Suppressor macrophage (primary cell): ENCODE measurements at places on chromosomes 11 and 22.

- DNase-seq = no peak
Measured at GRCh38 chr22:39176714-39177455, 24.4 kb upstream of the CBX7 start.

- DNase-seq = no peak
Measured at GRCh38 chr22:46578824-46579561, 41.2 kb upstream of the GRAMD4 start.

DNA sequence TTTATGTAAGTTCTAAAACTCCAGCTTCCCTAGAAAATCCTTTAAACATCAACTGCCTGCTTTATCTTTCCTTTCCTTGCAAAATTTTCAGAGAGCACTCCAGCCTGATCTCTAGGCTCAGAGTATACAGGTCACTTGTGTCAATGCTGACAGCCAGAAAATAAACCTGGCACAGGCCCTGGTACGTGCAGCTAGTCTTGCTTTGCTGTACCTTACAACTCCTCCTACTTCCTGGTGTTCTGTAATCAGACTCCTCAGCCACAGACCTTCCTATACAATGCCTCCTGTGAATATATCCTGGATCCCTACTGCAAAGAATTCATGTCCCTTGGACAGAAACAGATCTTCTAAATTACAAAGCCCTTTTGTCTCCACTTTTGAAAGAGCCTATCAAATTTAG lies 24.2 kb upstream of the TMEM123 start:
- no peak for DNase-seq

DNA sequence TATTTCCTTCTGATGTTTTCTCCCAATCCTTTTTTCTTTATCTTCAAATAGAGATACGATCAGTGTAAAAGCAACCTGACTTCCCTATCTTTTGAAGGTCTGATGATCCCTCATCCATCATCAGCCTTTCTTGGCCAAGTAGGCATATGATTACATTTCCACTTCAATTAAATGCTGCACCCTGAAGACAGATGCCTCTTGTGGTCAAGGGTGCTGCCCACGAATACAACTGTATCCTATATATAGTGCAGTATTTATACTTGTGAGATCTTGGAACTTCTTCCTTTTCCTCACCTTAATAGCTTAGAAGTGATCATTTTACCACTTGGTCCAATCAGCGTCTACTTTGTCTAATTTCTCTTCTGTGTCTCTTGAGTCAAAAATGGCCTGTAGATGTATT lies 9.3 kb upstream of the ZNRF3 start:
- no peak for DNase-seq

DNA sequence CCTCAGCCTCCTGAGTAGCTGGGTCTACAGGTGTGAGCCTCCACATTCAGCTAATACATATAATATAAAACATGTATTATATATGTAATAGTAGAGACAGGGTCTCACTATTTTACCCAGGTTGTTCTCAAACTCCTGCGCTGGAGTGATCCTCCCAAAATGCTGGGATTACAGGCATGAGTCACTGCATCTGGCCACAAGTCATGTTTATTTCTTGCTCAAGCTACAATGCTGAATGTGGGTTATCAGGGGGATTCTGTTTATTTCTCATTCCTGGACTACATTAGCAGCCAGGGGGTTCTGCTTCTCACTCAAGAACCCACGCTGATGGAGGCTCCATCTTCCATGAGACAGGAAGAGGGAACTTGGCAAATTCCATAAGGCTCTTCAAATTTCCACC lies 24.8 kb downstream of the FOLR3 start:
- DNase-seq = no peak

DNA sequence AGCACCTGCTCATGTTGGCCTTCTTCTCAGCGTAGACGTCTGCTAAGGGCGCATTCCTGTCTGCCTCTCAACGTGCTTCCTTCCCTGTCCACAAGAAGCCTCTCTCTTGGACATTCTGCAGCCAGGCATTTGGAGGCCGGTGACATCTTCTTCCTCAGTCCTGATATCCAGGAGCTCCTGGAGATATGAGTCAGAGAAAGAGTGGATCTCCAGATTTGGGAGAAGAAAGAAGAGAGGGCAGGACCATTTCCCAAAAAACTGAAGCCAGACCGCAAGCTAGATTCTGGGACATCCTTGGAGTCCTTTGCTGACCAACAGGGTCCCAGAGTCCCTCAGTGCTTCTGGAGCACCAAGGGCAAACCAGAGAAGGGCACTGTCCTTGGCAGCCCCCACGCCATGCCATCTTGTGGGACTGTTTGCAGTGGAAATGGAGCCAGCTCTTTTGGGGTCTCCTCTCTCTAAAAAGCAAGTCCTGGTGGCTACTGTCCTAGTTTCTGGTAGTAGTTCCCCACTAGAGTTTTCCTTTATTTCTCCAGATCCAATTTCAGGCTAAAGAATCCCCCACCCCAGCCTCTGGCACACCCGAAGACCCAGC lies 36.1 kb upstream of the SYT13 start:
- no peak for DNase-seq

DNA sequence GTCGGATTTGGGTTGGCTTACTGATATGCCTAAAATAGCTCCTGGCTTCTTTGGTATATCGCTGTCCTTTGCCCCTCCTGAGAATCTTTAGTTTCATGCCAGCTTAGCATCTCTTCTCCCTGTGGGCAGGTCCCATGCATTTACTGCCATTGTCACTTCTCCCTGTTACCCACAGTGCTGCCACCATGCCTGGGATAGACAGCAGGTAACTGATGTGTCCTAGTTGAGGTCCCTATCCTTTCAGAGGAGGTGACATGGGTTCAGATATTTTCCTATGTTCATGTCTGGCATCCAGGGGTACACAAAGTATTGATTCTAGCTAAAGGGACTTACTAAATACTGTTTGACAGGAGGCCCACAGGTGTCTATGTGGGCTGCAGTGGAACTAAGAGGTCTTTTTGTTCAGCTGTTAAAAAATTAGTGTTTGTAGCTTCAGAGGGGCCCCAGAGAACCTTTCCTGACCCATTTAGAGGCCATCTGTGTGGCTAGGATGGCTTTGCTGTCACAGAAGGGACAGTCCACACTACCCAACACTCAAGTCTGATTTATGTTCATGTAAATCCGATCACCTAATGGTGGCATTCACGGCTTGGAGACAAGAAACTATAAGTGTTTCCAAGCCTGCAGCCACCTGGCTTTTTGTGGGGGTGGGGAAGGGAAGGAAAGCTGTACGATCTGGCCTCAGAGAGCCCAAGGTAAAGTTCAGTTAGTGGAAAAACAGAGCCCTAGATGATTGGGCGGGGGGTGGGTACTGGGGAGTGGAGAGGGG lies 8.5 kb downstream of the TIMP3 start:
- no peak for DNase-seq

- DNase-seq = no peak
Measured at GRCh38 chr11:34359548-34359891, 1.7 kb upstream of the ABTB2 start.

DNA sequence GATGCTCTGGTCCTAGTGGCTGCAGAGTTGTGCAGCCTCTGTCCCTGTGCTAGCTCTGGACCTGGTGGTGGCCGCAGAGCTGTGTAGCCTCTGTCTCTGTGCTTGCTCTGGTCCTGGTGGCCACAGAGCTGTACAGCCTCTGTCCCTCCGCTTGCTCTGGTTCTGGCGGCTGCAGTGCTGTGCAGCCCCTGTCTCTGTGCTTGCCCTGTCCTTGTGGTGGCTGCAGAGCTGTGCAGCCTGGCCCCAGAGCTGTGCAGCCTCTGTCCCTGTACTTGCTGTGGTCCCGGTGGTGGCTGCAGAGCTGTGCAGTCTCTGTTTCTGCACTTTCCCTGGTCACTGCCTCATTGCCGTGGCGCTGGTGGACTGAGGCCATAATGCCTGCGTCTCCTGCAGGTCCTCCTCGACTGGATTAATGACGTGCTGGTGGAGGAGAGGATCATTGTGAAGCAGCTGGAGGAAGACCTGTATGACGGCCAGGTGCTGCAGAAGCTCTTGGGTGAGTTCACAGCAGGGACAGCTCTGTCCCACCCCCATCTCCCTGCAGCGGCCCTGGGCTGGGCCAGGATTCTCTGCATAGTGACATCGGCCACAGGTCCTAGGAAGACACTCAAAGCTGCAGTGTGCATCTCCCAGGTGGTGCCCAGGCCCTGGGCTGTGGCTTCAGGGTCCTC lies 61.9 kb upstream of the PARVG start:
- DNase-seq = no peak

GRCh38 chr11:116037861-116038260 lies 533.6 kb upstream of the CADM1 start:
- DNase-seq = no peak

GRCh38 chr11:83371489-83371888 lies 85.3 kb upstream of the CCDC90B start:
- no peak for DNase-seq

GRCh38 chr11:43418197-43418596 lies 59.5 kb downstream of the TTC17 start:
- no peak for DNase-seq

DNA sequence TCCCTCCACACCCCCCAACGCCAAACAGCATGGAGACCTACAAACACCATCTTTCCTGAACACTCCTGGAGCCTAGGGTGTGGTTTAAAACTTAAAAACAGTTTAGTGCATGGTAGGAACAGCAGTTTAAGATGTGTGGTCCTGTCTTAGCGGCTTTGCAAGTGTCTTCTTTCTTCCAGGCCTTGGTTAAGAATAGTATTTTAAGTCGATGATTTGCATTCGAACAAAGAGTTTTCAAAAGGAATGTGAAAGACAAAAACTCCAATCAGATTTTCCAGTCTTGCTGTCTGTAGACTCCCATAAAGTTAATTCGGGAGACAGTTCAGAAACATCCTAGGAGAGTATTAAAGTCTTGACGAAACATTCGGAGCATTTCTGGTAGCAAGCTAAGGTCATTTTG lies 3.7 kb downstream of the FGF4 start:
- DNase-seq = no peak

- no peak for DNase-seq
Measured at GRCh38 chr11:129702410-129703398, 112.9 kb upstream of the TMEM45B start.

DNA sequence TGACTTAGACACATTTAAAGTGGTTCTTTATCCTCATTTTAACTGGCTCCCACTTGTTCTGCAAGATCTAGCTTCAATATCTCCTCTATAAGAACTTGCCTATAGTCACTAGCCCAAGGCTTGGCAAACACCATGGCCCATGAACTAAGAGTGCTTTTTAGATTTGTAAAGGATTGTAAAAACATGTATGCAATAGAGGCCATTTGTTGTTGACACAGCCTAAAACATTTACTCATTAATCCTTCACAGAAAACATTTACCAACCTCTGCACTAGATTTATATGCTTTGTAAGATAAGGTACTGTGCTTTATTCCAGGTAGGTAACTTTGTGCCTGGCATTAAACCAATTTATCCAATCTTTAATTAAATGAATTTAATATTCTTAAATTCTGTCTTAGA lies 5.5 kb downstream of the HYLS1 start:
- DNase-seq = no peak

DNA sequence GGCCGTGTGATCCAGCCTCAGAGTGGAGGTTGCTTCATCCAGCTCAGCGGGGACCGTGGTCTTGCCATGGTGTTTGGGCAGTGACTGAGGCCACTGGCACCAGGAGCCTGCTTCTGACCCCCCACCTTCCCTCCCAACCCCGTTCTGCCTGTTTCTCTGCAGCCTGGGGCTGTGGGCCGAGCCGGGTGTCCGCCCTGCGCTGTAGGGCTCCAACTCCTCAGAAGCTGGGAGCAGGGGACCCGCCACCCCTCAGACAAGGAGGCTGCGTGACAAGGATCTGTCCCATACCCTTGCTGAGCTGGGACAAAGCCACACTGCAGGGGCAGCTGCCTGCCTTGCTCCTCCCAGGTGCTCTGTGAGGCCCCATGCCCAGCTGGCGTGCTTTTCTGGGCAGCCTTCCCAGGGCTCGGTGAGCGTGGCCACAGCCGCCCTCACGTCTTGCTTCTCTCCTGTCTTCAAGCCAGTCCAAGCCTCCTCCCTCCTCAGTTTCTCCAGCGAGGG lies 11.7 kb upstream of the ARFGAP3 start:
- DNase-seq = no peak

DNA sequence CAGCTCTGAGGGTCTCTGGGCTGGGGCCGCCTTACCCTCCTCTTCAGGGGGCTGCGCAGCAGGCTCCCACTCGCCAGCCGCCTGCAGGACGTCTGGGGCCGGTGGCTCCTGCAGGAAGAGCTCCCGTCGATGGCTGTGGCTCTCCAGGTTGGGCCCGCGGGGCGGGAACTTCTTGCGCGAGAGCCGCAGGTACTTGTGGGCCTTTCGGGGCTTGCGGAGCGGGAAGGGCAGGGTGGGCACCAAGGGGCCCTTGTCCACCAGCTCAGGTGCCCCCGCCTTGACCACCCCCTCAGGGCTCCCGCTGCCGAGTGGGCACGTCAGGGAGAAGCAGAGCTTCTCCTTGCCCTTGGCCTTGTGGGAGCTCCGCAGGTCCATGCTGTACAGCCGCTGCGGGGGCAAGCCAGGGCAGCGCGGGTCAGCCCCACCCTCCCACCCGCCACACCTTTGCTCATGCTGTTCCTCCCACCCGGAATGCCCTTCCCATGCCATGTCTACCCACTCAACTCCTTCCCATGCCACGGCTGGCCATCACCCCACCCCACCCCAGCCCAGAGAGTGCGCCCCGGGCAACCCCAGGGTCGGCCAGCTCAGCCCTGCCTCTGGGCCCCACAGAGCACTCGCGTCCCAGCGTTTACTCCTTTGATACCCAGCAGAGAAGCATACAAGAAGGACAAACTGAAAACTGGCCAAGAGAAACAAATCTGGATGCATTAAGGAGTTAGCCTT lies 18.0 kb downstream of the CBX7 start:
- no peak for DNase-seq

- no peak for DNase-seq
Measured at GRCh38 chr22:34198976-34199375, 278.7 kb upstream of the LARGE1 start.

GRCh38 chr11:17613428-17613962 lies 66.4 kb downstream of the OTOG start:
- no peak for DNase-seq

DNA sequence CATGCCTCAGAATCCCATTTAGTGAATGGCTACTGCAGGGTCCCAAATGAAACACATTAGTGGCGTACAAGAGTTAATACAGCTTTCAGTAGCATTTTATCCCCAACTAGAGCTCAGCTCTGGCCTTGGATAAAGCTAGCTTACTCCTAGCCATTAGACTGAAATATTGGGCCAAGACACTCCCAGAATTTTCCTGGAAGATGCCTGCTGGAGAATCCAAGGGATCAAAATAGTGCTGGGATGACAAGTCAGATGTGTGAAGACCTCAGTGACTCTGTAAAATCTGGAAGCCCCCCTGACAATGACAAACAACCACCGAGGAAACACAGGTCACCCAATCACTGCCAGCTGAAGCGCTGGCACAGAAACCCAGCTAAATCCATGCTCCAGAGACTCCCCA lies 303.1 kb upstream of the SORL1-AS1 start:
- no peak for DNase-seq

DNA sequence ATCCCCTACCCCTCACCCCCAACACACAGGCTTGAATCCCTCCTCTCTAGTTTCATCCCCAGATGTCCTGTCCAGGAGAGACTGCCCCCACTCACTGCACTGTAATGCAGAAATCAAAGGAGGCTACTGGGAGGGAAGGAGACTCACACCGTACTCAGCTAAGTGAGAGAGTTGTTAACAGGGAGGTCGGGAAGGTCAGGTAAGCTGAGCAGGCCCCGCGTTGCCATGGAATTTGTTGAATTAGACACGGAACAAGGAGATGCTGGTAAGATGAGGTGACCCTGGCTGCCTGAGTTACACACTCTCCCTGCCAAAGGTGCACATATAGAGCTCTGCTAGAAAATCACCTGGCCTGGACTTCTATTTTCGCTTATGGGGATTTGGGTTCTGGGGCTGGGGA lies 197.9 kb downstream of the NXPE2 start:
- no peak for DNase-seq
